Chondrocyte (in vitro differentiated cells): ENCODE measurements at places on chromosomes 12 and 14. TPM values are rescaled to one million over a fixed set of nuclear protein-coding genes. Genes with fewer than 3 reads are reported as not detected.

SCARB1 gene
- total RNA-seq: 20.1 to 30.0 TPM (median 20.4 TPM) in 3 replicates

DNA sequence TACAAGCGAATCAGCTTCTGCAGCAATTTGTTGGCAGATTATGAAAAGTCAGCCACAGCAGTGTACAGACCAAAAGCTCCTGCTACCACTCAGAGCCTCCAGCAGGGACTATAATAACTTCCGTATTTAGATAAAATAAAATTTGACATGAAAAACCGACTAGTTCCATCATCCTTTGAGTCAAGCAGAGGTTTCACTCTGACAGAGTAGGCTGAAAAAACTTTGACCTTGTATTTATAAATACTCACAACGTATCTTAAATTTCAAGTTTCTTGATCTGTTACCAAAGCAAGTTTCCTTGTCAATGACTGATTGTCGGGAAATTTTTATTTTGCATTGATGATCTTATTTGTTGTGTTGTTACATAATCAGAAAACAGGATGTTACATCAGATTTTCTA, 283.4 kb downstream of the DAD1 start:
- no peak for DNase-seq

GRCh38 chr12:116954710-116955381, 44.1 kb downstream of the FBXW8 start:
- no peak for DNase-seq

GRCh38 chr12:68223067-68223747, 2.4 kb downstream of the IL26 start:
- DNase-seq: no peak

ERP27 gene
- 0.73 to 0.87 TPM (median 0.77 TPM) in 3 replicates for total RNA-seq

DNA sequence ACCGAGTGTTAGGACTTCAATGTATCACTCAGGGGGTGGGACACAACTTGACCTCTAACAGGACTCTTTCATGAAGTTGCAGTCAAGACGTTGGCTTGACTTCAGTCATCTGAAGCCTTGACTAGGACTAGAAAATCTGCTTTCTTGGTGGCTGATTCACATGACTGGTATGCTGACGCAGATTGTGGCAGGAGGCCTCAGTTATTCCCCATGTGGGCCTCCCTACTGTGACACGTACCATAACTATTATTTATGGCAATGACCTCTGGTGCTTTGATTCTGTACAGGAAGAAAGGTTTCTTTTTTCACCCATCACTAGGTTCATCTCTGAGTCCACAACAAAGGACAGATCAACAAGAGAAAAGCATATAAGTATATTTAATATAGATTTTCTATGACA, 270.4 kb downstream of the NEDD1 start:
- no peak for DNase-seq

DNA sequence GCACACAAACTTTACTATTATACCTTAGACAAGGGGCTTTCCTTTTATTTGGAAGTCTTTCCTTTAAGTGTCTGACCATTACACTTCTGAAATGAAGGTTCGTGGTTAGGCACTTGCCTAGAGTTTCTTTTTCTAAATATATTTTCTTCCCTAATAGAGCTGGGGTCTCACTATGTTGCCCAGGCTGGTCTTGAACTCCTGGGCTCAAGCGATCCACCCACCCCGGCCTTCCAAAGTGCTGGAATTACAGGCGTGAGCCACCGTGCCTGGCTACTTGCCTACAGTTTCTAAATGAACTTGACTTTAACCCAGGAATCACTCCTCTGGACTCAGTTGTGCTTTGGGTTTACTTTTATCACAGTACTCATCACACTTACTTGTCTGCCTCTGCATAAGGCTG, 57.6 kb downstream of the PEBP1 start:
- no peak for DNase-seq

NUDT14 gene
- total RNA-seq: 13.7 to 37.4 TPM (median 35.0 TPM) in 3 replicates

DNA sequence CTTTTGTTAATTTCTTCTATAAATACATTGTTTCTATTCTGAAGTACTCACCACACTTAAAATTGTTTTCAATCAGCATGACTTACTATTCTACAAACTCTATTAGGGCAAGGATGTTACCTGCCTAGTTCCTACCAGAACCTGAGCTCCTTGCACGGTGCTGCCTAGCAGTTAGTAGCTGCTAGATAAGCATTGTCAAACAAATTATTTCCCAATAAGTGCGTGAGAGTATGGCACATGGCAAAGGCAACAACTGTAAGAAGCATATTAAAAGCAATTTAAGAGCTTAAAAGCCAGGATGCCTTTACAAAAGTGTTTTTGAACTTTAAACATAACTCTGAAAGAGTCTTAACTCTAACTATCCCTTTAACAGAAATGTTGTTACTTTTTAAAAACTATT, 8.2 kb upstream of the LYZ start:
- DNase-seq: no peak

SPTLC2 gene
- total RNA-seq: 25.3 to 30.1 TPM (median 29.1 TPM) in 3 replicates

SLC39A2 gene
- total RNA-seq: not detected in 3 replicates

DNA sequence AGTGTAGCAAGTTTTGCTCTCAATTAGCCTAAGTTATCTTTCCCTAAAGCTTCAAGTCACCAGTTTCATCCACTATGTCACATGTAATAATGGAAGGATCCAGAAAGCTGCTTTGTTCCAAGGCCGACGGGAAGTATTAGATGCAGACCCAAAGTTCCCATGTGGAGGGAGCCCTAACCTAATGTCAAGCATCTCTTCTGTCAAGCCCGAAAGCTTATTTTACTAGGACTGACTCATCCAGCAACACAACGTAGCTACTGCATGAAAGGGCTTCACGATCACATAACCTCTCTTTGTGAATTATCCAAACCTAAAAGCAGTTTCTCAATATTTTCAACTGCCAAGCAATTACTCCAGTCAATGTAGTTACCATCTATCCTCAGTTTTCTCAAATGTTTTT, 133.4 kb downstream of the SLC6A15 start:
- no peak for DNase-seq

DNA sequence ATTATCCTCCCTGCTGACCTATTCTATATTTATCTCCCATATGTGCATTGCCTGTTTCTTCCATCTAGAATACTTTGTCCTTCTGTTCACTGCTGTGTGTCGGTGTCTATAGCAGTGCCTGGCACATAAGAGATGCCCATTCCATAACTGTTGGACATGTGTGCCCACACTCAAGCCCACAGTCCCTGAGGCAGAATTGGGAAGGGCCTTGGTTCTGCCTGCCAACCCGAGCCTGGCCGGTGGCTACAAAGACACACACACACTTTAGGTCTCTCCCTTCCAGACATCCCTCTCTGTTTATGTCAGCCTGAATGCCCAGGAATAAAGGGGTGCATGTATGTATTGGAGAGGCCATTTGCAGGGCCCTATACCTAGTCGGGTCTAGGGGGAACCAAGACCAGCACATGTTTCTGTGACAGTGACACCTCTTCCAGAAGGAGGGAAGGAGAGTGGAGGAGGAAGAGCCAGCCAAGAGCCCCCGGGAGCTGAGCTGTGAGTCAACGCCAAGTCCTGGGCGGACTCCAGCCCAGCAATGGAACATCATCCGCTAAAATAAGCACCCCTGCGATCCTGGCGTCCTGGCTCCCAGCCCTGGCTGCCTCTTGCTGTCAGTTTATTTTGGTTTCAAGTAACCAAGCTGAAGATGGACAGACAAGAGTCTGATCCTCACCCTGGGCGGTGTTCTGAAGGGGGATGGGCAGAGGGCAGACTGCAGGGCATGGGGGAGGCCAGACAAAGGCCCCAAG, 4.3 kb upstream of the ASB2 start:
- DNase-seq: peak; percentile 53

- DNase-seq: no peak
These were observed 2.9 kb downstream of the SLC15A4 start for GRCh38 chr12:128820723-128821432.

GRCh38 chr12:113405694-113406093, 2.0 kb upstream of the SDS start:
- no peak for DNase-seq

- no peak for DNase-seq
These were observed 366.2 kb downstream of the DUSP6 start for GRCh38 chr12:88986056-88986455.

FLRT2 gene
- 170 to 241 TPM (median 227 TPM) in 3 replicates for total RNA-seq

NGB gene
- not detected in 3 replicates for total RNA-seq

AQP2 gene
- not detected in 3 replicates for total RNA-seq

DNA sequence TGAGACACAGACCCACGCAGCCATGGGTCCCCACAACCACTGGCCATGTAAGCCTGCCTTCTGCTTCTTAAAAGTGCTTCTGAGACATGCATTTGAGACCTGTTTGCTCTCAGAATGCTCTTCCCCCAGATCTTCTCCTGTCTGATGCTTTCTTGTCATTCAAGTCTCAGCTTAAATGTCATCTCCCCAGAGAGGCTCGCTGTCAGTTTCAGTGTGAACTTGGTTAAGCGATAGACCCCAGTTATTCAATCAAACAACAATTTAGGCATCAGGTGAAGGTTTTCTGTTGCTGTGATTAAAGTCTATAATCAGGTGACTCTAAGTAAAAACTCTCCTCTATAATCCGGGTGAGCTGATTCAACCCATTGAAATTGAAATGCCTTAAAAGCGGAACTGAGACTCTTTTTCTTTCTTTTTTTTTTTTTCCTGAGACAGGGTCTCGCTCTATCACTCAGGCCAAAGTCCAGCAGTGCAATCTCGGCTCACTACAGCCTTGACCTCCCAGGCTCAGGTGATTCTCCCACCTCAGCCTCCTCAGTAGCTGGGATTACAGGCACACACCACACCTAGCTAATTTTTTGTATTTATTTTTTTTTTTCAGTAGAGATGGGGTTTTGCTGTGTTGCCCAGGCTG, 123.4 kb downstream of the KSR2 start:
- DNase-seq: no peak

GRCh38 chr12:70176290-70176689, 66.9 kb upstream of the CNOT2 start:
- DNase-seq: no peak

DNA sequence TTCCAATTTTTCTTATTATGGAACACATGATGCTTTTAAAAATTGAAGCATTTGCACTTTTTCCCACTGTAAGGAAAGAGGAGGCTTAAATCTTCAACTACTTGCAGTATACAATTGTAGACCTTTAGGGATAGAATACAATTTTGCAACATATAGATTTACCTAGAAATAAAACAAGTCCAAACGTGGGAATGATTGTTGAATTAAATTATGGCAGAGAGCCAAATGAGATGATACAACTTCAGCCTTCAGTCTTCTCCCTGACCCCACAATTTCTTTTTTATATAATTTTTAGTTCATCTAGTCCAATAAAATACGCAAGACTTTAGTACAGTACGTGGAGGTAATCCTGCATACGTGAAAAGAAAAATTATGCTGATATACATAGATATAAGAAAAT, 666.5 kb downstream of the SLC16A7 start:
- no peak for DNase-seq

SMIM41 gene
- total RNA-seq: not detected in 3 replicates
